ENCODE measurements at places on chromosomes 2 and 18.

DNA sequence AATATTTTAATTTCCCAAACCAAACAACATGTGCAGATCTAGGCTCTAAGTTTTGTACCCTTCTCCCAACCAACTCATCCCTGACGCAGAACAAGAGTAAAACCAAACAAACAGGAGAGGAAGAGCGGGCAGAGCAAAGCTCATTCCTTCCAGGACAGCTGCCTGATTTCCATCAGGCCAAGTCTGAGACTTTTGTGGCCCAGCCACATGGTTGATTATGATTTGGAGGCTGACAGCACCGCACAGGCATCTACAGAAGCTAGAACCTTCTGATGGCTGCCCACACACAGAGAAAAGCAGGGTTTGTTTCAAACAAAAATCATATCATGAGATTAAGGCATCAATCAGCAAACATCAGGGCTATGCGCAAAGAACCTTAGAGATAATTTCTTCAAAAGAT is 262.6 kb downstream of the TNS1 start:
- DNase-seq, result no peak

GRCh38 chr2:170848587-170848986 is 31.9 kb downstream of the GAD1 start:
- DNase-seq, result no peak

GRCh38 chr2:4528246-4528645 is 824.9 kb downstream of the DCDC2C start:
- no peak for DNase-seq

- no peak for DNase-seq
Observed at GRCh38 chr18:46321955-46322354, 217.8 kb downstream of the HAUS1 start.

DNA sequence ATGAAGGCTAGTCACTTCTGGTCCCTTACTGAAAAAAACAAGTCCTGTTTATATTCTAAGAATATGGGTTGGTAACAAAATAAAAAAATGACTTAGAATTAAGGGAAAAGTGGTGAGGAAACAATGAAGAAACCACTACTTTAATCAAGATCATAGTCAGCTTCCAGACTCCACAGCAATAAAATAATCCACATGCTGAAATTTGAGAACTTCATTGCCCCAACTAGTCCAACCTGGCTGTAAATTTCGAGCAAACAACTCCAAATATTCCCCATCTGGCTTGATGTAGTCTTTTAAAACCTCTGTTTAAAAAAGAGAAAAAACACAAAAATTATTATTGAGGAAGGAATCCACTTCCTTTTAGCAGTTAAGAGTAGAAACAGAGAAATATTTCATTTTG is 32.5 kb downstream of the METTL4 start:
- DNase-seq, result no peak

- DNase-seq, result no peak
Observed at GRCh38 chr2:67777010-67777409, 285.8 kb downstream of the C1D start.

Data from stimulated activated CD4-positive, alpha-beta T cell treated with anti-CD3 and anti-CD28 coated beads, Interleukin-1b, Interleukin-23, amount 100 ng/mL, for 24 hours (primary cell).